ENCODE measurements at places on chromosomes 12 and 14.
A peak's percentile ranks its signal among the peaks of the same experiment; 100 is the strongest.

DNA sequence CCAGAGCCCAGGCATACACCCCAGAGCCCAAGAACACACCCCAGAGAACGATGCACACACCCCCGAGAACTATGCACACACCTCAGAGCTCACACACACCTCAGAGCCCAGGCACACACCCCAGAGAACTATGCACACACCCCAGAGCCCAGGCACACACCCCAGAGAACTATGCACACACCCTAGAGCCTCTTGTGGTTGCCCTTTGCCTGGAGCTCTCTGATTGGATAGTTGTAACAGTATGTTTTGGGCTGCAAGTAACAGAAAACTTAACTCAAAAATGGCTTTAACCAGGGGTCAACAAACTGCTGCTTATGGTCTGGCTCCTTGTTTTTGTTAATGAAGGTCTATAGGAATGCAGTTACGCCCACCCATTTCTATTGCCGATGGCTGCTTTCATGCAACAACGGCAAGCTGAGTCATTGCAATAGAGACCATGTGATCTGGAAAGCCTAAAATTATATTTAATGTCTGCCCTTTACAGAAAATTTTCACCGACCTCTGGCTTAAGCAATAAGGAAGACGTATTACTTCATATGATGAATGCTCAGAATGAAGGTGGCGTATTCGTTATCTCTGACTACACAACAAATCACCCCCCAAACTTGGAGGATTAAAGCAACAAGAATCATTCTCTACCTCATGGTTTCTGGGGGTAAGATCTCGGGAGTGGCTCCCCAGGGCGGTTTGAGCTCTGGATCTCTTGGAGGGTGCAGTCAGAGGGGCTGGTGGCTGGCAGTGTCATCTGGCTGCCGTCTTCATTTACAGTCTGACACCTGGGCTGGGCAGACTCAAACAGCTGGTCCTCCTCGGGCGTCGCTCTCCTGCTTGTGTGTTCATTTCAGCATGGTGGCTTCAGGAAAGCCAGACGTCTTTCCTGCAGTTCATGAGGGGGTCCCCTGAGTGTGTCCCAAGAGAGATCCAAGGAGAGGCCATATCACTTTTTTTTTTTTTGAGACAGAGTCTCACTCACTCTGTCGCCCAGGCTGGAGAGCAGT is 66.3 kb upstream of the NCOR2 start:
- no peak for DNase-seq

DNA sequence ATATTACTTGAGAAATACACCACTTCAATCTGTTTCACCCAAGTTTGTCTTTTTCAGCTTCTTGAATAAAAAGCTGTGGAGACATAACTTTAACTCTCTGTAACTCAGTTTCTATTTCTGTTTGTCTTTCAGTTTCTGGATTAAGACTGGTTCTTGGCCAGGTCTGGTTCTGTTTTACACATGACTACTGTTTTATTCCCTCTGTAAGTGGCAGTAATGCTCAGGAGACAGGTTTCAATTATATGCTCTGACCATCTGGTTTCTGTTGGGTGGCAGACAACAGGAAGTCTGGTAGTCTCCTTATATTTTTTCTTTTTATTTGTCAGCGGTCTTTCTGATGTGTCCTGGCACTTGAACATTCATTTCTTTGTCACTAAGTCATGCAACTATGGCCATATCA is 102.9 kb downstream of the RPS29 start:
- no peak for DNase-seq

GRCh38 chr14:102933618-102934231 is 11.3 kb downstream of the AMN start:
- no peak for DNase-seq

GRCh38 chr14:34502001-34502400 is 37.5 kb downstream of the EAPP start:
- no peak for DNase-seq

- no peak for DNase-seq
These were observed 49.2 kb upstream of the PTHLH start for GRCh38 chr12:28021704-28022103.

DNA sequence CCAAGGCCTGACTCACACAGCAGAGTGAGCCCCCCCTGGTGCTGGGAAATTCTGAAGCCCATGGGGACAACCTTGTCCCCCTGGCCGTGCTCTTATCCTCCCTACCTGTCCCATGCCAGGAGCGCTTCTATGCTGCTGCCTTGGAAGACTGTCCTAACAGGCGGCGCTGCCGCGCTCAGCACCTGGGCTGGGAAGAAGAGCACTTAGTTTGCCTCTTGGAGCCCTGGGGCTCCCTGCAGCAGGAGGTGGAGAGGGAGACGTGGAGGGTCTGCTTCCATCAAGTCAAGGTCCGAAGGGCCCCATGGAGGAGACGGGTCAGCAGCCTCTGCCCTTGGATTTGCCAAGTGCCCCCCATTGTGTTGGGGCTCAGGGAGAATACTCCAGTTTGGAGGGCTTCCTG is 300.5 kb downstream of the CACNA1C start:
- DNase-seq = no peak

- no peak for DNase-seq
These were observed 4.2 kb upstream of the TNS2 start for GRCh38 chr12:53045696-53046045.

DNA sequence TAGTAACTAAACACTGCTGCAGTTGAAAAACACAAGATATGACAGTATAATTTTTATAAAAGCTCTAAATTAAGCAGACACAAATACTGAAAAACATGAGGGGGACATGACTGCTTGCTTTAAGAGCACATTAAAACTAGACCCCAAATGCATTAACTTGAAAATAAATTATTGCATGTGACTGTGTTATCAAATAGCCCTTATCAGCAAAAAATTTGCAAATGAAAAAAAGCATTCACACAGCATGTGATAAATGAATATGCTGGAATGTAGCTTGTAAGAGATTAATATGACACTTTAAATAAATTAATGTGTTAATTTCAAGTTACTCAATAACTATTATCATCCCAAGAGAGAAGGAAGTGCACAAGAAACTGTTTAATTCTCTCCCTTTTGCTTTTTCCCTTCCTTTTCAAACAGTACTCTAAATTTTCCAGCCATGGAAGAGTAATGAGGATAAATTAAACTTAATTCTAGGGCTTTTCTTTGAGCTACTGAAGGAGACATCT is 1422.1 kb upstream of the FLRT2 start:
- DNase-seq = no peak

DNA sequence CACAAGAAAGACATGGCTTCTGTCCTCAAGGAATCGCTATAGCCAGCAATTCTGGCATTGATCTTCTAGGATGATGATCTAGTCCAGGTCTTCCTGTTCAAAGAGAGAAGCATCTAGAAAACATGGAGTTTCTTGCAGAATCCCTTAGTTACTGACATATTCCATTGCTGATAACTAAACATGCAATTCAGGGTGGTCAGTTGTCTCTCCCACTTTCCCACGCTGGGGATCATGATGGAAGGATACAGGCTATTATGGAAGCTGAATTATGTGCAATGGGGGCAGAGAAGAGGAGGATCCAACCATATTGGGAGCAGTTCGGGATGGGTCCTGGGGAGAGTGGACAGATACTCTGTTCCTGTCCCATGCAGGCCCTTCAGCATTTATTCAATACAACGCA is 9.8 kb upstream of the RPH3A start:
- DNase-seq = no peak

- DNase-seq = no peak
These were observed 38.9 kb downstream of the NIN start for GRCh38 chr14:50792051-50792477.

DNA sequence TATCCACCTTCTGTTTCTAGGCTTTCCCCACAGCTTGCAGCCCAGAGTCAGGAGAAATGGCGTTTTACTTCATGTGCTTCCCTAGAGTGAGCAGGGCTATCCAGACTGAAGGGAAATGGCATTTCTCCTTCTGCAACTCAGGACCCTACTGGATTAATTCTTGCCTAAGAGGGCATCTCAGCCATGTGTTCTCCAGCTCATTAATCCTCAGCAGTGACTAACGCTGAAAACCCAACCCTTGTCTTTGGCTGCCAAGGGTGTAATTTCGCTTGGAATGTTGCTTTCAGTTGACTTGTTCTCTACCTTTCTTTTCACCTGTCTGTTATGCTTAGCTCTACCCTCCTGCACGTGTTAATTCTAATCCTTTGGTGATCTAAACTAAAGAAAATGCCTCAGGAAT is 21.0 kb upstream of the EMP1 start:
- DNase-seq = no peak

- no peak for DNase-seq
These were observed 101.2 kb upstream of the EIF5 start for GRCh38 chr14:103232831-103233319.

DNA sequence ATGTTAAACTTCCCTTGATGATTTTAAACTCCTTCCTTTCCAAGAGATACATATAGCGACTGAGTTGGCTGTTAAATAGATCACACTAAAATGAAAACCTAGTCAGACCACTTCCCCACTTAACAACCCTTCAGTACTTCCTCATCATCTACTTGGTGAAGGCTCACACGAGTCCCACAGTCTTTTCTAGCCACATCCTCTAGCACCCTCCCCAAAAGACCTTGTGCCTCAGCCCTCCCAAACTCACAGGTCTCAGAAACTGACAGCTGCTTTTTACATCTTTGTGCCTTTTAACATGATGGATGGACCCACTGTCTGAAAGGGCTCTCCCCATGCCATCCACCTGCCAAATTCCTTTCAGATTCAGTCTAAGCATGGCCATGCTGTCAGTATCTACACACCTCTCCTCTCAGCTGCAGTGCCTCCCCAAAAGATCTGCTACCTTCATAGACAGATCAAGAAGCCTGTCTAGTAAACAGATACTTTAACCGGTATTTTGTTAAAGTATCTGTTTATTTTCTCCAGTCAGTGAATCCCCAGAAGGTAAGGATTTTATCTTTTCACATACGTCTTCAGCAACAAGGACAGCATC is 65.1 kb upstream of the GPHB5 start:
- no peak for DNase-seq

DNA sequence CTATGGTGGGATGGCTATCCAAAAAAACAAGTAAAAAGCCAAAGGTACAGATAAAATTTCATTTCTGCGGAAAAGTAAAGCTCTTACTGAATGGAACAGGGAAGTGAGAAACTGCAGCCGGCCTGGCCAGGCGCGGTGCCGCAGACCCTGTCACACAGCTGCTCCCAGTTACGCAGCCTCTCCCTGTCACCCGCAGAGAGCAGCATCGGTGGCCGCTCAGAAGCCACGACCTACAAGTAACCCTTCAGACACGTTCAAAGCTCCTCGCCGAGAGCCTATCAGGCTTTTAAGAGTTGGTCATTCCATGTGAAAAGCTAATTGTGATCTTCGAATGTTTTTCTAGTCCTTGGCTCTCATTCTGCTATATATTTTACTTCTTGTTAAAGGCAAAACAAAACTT is 11.0 kb upstream of the ANKLE2 start:
- no peak for DNase-seq

DNA sequence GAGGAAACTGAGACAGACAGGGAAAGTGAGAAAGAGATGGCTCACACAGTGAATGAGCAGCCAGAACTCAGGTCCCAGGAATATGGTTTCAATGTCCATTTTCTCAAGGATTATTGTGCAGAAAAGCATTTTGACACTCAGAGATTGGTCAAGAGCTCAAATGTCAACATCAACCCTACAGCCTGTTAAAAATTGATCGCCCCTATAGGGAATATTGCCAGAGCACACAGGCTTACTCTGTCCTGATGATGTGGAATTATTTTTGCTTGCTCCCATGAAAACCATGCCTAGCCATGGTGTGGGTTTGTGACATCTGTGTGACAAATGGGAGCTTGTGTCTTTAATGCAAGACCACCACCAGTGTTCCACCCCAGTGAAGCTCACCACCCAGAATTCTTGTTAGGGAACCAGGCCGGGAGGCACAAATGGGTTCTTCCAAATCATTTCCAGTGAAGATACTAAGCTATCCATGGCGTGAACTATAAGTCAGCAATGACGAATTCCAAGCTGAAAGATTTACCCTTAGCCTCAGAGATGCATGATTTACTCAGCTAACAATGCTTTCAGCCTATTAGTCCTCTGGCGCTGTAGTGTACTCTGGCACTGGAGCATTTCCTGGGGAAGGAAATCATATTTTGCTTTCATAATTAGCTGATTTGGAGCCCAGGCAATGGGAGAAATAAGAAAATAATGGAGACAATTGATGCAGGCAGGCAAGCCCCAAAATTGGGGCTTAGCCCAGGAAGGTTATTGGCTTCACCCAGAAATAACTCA is 1188.2 kb upstream of the TMEM132C start:
- no peak for DNase-seq

GRCh38 chr14:51933191-51933590 is 56.2 kb upstream of the RTRAF start:
- DNase-seq = no peak

- no peak for DNase-seq
These were observed 3.1 kb downstream of the GALC start for GRCh38 chr14:87989956-87990299.

- no peak for DNase-seq
These were observed 236.2 kb downstream of the SLC41A2 start for GRCh38 chr12:104721936-104722335.

DNA sequence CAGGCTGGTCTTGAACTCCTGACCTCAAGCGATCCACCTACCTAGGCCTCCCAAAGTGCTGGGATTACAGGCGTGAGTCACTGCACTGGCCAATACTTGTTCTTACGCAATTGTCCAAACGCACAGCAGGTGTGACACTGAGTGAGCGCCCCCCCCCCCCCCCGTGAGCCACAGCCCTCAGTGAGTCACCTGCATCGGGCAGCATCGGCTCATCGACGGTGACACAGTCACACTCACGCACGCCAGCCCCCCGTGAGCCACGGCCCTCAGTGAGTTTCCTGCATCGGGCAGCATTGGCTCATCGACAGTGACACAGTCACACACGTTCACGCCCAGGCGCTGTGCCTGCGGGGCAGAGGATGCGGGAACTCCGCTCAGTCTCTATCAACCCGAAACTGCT is 42.5 kb downstream of the GALNT9 start:
- no peak for DNase-seq

GRCh38 chr12:90572778-90573177 is 382.2 kb downstream of the CCER1 start:
- DNase-seq = no peak

GRCh38 chr12:1122786-1123185 is 131.8 kb downstream of the ERC1 start:
- DNase-seq = no peak

GRCh38 chr14:64500088-64500487 is 3.5 kb downstream of the ZBTB25 start:
- no peak for DNase-seq

- no peak for DNase-seq
These were observed 53.8 kb downstream of the SLC35F4 start for GRCh38 chr14:57811998-57812546.

GRCh38 chr14:22982477-22983245 is at the start of gene AJUBA:
Gene AJUBA, minus strand, starts transcription at chr14:22982551. Its CDS starts 285 bp downstream, at chr14:22982266.
- peak; percentile 86 for DNase-seq

DNA sequence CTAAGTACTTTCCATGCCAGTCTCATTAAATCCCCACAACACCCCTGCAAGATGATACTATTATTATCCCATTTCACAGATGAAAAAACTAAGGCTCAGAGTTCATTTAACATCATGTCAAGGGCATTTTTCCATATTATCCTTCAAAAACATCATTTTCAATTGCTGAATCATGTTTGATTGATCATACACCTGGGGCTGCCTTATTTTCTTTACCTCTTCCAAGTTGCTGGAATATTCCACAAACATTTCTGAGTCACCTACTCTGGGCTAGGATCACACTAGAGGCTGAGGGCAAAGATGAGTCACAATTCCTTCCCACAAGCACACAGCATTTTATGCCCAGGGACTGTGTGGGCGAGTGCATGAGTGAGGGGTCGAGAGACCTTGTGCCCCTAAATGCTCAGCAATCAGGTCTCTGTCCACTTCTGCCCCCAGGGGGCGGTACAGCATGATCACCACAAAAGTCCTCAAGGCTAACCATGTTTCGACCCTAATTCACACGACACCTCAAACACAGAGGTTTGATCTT is 14.1 kb upstream of the TMEM119 start:
- peak; percentile 74 for DNase-seq

Measured in activated CD4-positive, alpha-beta T cell treated with anti-CD3 and anti-CD28 coated beads for 48 hours (primary cell).